ENCODE measurements at places on chromosomes 12 and 14.

DNA sequence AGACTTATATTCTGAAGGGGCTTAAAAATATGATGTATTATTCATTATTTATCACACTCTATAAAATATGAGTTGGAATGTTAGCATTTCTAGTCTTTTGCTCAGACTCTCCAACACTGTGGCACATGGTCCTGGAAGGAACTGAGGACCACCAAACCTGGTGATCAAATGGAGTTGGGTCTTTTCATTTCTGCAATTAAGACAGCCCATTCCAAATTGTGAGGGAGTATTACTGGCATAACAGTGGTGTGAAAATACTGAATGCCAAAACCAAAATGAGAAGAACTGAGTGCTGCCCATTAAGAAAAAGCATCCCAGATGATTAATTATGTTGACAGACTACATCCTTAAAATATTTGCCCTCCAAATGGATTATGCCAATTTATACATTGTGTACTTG lies 90.8 kb downstream of the NPAS3 start:
- DNase-seq = no peak

- no peak for DNase-seq
Observed at GRCh38 chr14:20757965-20758364, 10.2 kb upstream of the EDDM3B start.

- peak; percentile 47 for DNase-seq
Observed at GRCh38 chr12:132559652-132560363, 50.6 kb downstream of the LRCOL1 start.

- no peak for DNase-seq
Observed at GRCh38 chr12:100567945-100568344, 5.5 kb upstream of the GAS2L3 start.

GRCh38 chr12:56169229-56169759 lies 11.1 kb downstream of the MYL6 start:
- DNase-seq = no peak

GRCh38 chr12:87441511-87441910 lies 587.7 kb downstream of the C12orf50 start:
- no peak for DNase-seq

DNA sequence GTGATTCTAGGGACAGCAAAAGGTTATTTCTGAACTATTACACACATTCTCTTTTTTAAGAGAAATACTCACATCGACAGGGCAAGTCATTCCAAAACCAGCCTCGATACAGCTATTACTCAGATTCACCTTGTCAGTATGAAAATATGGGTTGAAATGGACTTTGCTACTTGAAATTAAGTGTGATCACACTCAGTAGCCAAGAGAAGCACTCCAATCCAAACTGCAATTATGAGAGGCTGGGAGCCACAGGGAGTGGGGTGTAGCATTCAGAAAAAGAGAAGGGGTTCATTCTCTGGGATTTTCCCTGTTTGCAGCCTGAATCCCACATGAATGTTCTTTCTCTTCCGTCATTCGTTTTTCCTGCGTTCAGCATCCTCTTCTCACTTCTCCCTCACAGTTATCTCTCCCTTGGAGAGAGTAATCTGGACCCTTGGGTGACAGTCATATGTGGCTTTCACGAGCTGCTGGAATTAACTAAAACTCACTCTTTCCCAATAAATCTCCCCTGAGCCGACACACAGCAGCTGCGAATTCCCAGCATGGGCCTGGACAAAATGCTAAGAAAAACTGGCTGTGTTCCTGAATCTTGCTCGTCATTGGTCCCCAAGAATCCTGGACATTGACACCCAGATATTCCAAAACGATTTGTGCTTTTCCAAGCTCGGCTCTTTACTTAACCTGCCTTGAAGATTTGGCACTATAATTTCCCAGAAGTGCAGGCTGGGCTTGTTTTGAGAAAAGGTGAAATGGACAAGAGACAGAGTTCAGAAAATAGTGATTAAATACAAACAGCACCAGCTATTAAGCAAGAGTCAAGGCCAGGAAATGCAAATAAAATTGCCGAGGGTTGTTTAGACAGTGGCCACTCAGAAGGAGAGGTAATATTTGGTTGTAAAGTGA lies 199.5 kb upstream of the PLEKHG7 start:
- peak; percentile 64 for DNase-seq

DNA sequence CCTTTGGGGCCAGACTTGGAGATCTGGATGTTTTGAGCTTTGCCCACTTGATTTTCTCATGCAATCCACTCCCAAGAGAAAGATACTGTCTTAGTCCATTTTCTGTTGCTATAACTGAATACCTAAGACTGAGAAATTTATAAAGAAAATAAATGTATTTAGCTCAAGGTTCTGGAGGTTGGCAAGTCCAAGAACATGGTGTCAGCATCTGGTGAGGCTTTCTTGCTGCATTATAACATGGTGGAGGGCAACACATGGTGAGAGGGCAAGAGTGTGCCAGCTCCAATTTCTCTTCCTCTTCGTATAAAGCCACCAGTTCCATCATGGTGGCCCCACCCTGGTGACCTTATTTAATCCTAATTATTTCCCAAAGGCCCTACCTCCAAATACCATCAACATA lies 39.6 kb upstream of the NFKBIA start:
- DNase-seq = no peak

DNA sequence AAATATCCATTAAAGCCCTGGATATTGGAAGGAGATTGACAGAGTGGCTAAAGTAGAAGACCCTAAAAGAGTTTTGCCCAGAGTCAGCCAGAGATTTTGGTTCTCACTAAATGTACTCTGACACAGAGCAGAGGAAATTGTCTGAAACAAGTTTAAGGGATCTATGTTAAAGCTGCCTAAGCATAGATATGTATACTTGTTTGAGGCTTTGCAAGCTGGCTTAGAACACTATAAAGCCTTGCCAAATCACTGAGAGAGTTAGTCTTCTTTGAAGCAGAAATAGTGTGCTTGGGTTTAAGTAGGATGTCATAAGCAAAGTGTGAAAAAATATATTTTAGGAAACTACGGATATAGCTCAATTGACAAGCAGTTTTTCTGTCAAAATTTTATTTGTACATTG lies 653.5 kb downstream of the FSCB start:
- no peak for DNase-seq
